ENCODE measurements at places on chromosomes 2 and 18.

GRCh38 chr2:85303780-85304531 lies 23.8 kb downstream of the TGOLN2 start:
- no peak for DNase-seq

DNA sequence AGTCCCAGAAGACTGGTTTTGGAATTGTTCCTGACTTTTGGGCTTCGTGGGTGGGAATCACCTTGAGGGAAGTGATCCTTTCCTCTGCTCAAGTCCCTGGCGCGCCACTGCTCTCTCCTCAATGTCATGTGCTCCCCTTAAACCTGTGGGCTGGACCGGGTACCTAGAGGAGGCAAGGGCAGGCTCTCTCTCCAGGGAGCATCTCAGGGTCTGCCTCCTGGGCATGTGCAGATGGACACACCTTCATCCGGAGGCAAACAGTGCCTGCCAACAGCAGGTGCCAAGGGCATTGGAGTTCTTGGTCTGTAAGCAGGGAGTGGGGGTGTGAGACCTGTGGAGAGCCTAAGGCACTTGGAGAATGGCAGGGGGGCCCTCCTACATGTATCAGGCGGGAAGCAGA lies 142.6 kb downstream of the INHBB start:
- DNase-seq, result no peak

- no peak for DNase-seq
Measured at GRCh38 chr2:199382091-199382490, 75.6 kb downstream of the SATB2 start.

GRCh38 chr2:24107-24506 lies 22.2 kb downstream of the FAM110C start:
- no peak for DNase-seq

DNA sequence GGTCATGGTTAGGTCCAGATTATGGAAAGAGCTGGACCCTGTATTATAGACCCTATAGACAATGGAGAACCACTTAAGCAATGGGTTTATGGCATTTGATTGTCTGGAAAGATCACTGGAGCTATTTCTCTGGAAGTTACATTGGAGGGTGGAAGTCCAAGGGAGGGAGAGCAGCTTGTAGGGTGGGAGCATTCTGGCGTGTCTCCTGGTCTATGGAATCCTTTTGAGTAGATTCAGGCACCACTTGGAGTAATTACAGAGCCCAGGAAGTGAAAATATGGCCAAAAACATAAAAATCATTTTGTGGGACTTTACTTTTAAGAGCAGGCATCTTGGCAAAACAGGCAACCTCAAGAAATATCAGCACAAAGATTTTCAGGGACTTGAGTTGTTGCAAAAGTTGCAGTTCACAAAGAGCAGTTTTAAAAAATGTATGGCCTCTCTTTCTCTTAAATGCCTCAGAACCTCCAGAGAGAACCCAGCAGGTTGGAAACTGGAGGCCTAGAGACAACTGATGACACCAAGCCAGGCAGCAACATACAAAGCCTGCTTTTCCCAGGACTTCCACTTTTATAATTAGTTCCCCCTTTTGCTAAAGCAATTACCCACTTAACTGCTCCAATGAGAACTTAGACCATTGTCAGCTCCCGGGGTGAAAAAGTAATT lies 331.0 kb downstream of the MYCN start:
- no peak for DNase-seq

DNA sequence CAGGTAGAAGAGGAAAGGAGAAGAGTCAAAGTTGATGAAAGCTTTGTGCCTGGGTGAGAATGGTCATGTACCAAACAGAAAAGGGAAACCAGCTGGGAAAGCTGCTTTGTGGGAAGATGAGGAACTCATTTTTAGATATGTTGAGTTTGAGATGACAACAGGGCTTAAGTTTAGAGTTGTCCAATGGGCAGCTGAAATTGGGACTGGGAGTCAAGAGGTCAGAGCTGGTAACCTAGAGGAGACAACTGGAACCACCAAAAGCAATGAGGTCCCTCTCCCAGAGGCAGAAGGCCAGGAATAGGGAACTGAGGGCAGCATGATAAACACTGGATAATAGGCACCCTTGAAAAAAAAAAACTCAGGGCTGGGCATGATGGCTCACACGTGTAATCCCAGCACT lies 48.8 kb downstream of the SLC4A1AP start:
- no peak for DNase-seq

DNA sequence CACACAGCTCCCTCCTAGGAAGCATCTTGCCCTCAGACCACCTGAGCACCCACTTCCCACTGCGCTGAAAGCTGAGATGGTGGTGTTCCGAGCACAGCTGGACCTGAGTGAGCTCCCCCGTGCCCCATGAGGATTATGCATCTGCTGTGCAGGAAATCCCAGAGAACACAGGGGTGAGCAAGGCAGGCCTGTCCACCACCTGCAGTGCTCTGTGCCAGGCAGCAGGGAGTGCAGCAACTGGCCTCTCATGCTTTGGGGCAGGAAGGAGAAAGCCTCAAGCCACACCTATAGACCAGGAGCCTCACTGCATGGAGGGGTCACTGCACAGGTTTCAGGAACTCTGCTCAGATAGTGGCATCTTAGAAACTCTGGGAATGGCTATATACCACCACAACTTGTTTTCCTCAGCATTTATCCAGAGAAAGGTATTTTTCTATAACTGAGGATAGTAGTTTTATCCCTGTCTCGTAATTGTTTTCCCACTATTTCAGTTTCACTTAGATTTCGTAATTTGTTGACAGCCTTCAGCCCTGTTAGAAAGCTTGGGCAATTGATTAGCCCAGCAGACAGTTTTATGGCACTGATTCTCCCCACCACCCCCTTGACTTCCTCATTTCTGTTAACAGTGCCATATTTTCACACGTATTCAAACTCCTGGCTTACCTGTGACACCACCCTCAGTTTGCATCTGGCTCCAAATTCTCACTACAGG lies 144.3 kb upstream of the DAPL1 start:
- DNase-seq, result no peak

GRCh38 chr2:30732376-30732775 lies 74.9 kb downstream of the CAPN13 start:
- DNase-seq, result no peak

All from epithelial cell of prostate (primary cell).